Activated naive CD4-positive, alpha-beta T cell treated with anti-CD3 and anti-CD28 coated beads, Interleukin-2, amount 50 U/mL, for 72 hours (primary cell): ENCODE measurements at places on chromosomes 4 and X.

DNA sequence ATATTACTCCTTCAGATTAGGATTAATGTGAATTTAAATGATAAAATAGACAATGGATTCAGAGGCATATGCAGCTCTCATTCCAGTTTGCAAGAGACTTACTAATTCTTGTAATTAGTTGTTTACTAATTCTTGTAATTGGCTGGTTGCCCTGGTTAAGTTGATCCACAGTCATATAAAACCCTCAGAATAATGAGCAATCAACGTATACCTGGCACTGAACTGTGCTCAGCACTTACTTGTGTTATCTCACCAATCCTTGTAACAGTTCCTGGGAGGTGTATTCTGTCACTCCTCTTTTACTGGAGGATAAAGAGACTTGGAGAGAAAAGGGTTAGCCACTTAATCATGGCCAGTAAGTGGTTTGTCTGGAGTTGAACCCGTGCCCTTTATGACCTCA, 10.5 kb downstream of the HERC5 start:
- DNase-seq, result no peak

DNA sequence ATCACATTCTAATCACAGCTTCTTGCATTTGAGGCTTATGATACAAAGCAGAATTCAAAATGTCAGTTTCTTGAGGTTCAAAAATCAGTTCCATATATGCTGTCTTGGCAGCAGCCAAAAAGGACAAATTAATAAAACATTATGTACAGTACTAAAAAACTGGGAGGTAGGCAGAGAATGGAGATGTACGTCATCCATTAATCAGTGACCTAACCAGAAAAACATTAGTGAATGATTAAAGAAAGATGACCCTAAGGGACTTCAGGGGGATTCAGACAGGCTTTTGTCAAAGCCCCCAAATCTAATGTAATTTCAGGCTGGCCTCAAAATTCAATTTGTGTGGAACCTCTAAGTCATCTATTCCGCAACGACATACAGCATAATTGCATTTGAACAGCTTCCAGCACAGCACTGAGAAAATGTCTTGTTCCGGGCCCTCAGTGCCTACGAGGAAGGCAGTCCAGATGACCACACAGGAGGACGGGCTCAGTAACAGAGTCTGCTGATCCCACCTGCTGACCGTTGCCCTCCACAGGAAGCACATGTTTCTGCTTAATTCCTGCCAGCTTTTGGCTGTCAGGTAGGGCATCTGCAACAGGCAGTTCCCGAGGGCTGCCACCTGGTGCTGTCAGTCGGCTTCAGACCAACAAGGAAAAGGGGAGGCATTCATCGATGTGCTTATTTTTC, 83.8 kb upstream of the HHIP start:
- DNase-seq, result no peak

DNA sequence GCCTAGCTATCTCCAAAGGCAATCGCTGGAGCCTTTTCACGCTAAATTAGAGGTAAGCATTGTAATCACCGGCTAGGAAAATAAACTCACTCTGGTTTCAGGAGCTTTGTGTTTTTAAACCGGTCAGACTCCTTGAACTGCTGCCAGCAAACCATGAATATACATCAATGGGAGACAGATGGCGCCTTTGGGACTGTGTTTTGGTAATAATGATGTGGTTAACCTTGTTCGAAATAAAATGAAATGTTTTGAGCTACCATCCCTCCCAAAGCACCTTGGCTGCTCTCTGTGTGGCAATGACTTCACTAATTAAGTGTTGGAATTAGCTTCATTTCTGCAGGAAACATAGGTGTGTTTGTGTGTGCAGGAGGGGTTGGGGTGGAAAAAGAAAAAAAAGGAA, 65.3 kb downstream of the CLNK start:
- no peak for DNase-seq

DNA sequence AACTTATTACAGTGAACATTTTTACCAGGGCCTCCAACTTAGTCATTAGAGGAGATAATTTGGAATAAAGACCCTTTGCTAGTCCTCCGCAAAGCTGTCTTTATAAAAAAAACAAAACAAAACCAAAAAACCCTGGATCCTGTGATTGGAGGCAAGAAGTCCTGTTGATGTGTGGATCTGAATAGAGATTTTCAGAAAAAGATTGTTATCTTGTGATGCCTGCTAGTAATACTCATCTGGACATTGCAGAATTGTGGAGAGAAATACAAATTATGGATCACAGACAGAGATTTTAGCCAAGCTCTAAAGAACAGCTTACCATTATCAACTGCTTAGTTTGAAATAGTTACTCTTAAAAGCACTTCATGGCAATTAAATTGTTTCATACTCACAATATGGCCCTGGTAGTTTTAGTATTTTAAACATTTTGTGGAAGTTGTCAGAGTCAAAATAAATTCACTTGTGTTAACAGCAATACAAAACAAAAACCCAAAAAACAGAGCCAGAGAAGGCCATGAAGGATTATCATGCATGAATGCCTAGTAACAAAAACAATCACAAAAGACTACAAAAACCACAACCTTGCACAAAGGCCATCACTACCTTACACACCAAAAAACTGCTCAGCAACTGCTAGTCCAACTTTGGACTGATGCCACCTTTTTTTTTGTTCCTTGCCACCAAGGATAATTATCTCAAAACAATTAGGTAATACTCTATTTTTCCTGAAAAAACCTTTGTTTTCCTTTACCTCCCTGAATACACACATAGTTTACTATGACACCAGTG, 514.5 kb upstream of the SLIT2 start:
- no peak for DNase-seq

GRCh38 chr4:185224597-185224996, 15.2 kb downstream of the SNX25 start:
- DNase-seq, result no peak

DNA sequence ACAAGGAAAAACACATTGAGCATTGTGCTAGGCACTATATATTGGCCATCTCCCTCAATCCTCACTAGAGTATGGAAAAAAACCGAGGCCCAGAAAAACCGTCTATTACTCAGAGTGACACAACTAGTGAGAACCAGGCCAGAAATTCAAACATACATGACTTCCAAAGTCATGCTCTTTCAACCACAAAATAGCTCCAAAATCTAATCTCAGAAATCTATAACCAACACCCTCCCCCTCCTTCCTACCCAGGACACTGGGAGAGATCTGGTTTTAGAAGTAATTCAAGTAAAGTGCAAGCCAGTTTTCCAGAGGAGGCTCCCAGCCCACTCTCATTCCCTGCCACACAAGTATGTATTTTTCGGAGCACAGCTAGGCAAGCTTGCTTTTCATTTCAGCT, 7.6 kb downstream of the HS3ST1 start:
- DNase-seq, result no peak
